Jurkat, Clone E6-1 (cell line): ENCODE measurements at places on chromosomes 6 and 20.

GRCh38 chr6:31901415-31901952 is 402 bp downstream of the ZBTB12 start:
- peak; percentile 29 for DNase-seq

GRCh38 chr20:45069261-45069660 is 31.7 kb downstream of the KCNS1 start:
- DNase-seq = no peak

- DNase-seq = no peak
Observed at GRCh38 chr6:45946352-45946751, 69.3 kb downstream of the CLIC5 start.

DNA sequence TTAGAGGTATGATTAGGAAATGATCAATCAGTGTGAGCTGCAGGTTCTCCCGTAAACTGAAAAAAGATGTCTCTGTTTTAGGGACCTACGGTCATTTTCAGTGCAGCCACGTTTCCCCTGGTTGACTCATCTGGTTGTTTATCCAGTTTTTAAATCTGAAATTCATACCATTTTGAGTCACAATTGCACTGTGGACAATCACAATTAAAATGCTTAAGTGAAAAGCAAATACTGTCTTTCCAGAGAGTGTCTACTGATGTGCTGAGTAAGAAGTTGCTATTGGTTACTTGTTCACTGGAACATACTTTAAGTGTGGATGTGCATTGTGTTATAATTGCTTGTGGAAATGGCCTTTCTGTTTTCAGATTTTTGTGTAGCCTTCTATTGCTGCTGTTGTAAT is 305.1 kb upstream of the SASH1 start:
- DNase-seq = no peak

DNA sequence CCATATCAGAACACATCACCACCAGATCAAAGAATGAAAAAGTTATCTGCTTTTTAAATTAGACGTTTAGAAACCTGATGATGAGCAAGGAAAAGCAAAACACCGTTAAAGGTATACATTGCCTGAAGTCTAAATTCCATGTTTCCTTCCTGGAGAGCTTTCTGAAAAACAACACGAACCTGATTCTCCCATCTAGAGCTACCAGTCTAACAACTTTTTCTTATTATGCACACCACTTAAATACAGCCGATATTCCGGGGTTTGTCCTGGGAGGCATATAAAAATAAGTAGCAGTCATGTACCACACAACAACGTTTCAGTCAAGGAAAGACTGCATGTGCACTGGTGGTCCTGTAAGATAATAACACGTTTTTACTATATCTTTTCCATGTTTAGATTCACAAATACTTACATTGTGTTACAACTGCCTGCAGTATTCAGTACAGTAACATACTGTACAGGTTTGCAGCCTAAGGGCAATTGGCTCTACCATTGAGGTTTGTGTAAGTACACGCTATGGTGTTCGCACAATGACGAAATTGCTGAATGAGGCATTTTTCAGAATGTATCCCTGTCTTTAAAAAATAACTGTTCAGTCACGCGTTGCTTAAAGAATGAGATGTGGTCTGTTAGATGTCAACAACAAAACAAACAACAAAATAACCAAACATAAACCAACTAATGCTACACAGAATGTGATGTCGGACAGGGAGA is 19.1 kb upstream of the LYRM2 start:
- no peak for DNase-seq

- no peak for DNase-seq
Observed at GRCh38 chr6:78615430-78615904, 251.9 kb upstream of the IRAK1BP1 start.

GRCh38 chr20:14883324-14883723 is 545.9 kb upstream of the FLRT3 start:
- no peak for DNase-seq

- DNase-seq = no peak
Observed at GRCh38 chr6:17280138-17280537, 1.0 kb upstream of the RBM24 start.

DNA sequence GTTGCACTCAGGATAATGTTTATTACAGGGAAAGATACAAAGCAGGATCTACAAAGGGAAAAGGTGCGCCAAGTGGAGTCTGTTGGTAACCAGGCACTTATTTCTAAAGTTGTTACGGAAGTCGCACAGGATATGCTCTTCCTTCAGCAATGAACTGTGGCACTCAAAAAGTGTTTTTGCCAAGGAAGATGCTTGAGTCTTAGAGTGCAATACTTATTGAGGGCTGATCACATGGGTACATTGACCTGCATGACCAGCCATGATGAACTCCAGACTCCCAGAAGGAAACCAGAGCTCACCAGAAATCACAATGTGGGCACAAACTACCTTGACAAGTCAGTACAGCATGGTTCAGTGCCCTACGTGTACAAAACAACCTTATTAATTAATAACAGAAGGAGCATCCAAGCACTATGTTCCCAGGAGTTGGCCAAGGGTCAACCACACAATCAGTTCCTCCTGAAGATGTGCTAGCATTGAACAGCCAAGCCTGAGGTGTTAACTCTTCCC is 270.7 kb upstream of the TFAP2D start:
- no peak for DNase-seq

GRCh38 chr6:133207754-133208153 is 33.4 kb upstream of the EYA4 start:
- DNase-seq = no peak
